T-cell (primary cell): ENCODE measurements at places on chromosomes 5 and 9.

GRCh38 chr9:132782037-132782436, 96.0 kb downstream of the AK8 start:
- no peak for DNase-seq

DNA sequence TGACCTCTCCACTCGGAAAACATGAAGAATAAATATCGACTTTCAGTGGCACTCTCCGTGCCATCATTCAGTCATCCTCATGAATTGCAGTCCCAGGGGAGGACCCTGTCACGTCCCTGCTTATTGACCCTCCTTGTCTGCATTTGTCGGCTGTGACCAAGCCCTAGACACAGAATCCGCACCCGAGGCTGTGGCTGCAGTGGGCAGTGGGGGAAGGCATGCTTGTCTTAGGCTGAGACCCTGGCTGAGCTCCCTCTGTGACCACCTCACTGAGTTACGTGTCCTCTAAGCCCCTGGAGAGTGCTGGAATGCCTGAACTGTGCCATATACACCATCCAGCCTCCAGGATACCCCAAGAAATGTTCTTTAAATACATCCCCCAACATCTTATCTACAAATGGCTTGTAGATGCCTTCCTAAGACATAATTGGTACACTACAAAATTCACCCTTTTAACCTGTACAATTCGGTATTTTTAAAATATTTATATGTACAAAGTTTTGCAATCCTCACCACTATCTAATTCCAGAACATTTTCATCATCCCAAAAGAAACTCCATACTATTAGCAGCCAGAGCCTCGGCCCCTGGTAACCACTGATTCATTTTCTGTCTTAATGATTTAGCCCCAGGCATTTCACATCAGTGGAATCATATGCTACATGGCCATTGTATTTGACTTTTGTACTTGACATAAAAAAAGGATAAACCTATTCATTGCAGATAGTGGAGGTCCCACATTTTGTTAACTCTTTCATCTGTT, 80.8 kb upstream of the ICE1 start:
- no peak for DNase-seq

DNA sequence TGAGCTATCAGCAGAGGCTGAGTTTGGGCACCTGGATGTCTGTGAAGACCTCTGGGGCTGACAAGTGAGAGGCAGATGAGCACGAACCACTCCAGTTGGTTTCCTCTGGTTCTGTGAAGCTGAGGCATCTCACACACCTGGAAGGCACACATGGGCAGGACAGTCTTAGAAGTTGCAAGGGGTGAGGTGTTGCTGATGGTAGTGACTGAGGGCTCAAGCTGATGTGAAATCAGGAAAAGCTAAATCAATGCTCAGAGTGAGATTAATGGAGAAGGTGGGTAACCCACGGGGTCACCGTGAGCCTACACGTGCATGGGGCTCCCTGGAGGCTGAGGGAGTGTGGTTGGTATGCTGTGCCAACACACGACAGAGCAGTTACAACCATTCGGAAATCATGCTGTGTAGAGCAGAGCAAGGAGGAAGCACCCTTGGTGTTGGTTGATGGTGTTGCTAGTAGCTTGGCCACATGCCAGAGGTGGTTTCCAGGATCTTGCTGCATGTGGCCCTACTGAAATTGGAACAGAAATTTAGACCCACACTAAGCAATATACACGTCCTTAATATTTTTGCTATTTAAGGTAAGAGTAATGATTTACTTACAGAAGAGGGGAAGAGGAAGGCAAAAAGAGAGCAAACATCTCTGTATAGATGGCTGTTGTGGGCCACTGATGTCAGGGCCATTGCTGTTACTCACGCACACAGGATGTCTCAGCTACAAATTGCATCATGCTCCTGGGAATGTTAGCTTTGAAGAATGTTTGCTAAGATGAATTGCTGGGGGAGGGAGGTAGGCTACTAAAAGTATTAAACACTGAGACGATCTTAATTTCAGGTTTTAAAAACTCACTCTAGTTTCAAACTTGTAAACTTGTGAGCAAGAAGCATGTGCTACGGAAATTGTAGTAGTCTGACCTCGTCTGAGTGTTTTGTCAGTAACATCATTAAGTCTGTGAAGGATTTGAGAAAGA, 170.5 kb downstream of the ARHGEF28 start:
- DNase-seq: peak; percentile 3

- DNase-seq: no peak
Measured at GRCh38 chr9:138120511-138121437, 243.2 kb downstream of the CACNA1B start.

- DNase-seq: no peak
Measured at GRCh38 chr5:92703976-92704375, 877.0 kb downstream of the NR2F1-AS1 start.

GRCh38 chr9:89412541-89412940, 85.4 kb downstream of the SEMA4D start:
- DNase-seq: no peak

- DNase-seq: no peak
Measured at GRCh38 chr9:89317282-89317681, 1.0 kb upstream of the SECISBP2 start.

DNA sequence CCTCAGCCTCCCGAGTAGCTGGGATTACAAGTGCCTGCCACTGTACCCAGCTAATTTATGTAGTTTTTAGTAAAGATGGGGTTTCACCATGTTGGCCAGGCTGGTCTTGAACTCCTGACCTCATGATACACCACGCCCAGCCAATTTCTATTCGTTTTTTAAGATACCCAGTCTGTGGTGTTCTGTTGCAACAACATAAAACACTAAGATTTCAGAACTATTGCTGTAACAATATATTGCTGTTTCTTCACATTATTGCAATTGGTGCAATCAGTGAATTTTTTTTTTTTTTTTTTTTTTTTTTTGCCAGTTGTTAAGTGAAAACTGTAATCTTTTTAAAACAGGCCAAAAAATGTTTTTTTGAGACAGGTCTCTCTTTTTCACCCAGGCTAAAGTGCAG, 9.9 kb downstream of the SRP19 start:
- no peak for DNase-seq

DNA sequence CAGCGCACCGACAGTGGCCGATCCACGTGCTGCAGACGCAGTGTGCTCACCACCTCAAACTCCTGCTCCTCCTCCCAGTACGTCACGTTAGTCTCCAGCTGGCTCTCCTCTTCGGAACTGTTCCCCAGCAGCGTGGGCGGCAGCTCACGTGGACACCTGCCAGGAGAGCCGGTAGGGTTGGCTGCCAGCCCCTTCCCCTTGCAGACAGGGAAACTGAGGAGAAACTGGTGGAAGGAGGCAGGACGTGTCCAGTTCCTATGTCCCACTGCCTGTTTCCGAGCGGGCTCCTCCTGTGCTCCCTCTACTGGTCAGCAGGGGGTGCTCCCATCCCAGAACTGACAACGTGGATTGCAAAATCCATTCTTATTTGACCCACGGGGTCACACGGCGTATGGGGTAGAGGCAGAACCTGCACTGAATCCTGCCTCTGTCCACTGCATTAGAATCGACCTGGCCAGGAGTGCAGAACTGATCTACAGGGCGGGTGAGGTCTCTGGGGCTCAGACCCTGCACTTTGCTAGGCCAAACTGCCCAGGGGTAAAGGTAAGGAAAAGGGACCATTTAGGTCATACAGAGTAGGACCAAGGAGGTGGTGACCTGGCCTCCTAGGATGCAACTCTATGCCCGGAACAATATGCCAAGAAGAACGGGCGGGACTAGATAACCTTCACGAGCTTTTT, 25.7 kb downstream of the PDGFRB start:
- DNase-seq: no peak

GRCh38 chr9:34555936-34556525, 33.2 kb upstream of the ENHO start:
- DNase-seq: no peak

DNA sequence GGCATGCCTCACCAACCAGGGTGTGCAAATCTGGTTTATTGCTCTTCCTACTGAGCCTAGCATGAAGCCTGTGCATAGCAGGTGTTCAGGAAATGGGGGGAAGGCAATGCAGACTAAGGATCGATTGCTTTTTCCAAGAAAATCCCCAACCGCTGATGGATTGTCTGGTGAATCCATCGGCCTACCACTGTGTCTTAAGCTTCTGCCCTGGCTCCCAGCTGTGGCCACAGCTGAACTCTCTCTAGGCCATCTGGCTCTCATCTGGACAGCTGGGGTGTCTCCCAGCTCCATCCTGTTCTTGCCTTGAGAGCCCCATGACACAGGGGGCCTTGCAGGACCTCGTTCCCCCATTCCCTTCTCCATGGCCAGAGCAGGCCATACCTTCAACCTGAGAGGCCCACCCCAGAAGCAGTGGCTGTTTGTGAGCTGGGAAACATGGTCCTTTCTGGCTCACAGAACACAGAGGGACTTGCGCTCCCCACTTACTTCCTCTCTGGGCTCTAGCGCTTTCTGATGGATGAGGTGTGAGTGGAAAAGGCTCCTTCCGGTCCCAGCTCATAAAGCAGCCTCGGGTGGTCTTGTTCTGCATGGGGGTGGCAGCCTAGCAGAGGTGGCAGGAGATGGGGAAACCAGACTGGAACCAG, 41.8 kb downstream of the COL27A1 start:
- no peak for DNase-seq

DNA sequence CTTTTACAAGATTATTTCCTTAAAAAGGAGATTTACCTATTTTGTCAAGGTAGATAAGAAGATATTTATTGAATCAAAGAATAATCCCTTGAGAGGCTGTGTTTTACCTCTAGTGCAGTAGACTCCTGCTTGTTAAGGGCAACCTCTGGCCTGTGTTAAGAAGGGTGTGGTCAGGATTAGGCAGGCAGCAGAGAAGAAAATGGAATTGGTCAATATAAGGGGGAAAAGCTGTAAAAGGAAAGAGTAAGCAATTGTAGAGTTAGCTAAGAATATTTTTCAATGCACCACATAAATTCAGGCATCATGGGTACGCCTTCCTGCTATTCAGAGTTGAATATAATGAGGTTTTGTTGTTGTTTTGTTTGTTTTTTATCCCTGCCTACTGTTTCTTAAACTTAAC, 6.2 kb downstream of the CCDC125 start:
- no peak for DNase-seq

GRCh38 chr5:50903651-50904050, 237.2 kb downstream of the PARP8 start:
- DNase-seq: no peak

GRCh38 chr5:7871653-7872052, 2.7 kb downstream of the MTRR start:
- no peak for DNase-seq

GRCh38 chr5:173495225-173495904, 121.1 kb downstream of the BOD1 start:
- DNase-seq: no peak

GRCh38 chr5:177410575-177410974, 1.2 kb upstream of the F12 start:
- no peak for DNase-seq

- DNase-seq: no peak
Measured at GRCh38 chr9:38677660-38678303, 42.2 kb downstream of the FAM240B start.
